ENCODE measurements at places on chromosomes 5 and 9. TPM values are rescaled to one million over a fixed set of nuclear protein-coding genes. Genes with fewer than 3 reads are reported as not detected.

DNA sequence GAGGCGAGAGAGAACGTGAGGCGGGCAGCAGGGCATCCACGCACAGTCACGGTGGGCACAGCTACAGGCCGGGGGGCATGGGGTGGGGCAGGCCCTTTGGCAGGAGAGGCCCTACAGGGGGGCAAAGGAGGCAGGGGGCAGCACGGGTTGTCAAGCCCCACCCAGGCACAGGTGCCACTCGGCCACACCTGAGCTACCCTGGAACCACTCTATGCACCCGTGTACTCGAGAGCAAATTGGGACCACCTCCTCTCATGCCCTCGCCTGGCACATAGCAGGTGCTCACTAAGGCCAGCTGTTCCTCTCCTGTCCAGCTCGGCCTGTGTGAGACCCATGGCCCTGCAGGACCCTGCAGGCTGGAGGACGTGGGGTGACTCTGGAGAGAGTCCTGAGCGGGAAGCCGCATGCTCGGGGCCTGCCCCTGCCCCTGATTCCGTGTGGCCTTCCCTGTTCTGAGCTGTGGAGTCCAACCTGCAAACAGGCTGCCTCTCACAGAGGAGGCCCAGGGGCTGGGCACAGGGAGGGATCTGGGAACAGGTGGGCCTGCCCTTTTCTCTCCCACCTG is 31.4 kb upstream of the SARDH start:
- no peak for DNase-seq
- H3K36me3 ChIP-seq: no peaks in the 10 kb centered on the region
- H3K4me1 ChIP-seq: no peaks in the 10 kb centered on the region
- no peak overlapping the region for H3K27ac ChIP-seq

DNA sequence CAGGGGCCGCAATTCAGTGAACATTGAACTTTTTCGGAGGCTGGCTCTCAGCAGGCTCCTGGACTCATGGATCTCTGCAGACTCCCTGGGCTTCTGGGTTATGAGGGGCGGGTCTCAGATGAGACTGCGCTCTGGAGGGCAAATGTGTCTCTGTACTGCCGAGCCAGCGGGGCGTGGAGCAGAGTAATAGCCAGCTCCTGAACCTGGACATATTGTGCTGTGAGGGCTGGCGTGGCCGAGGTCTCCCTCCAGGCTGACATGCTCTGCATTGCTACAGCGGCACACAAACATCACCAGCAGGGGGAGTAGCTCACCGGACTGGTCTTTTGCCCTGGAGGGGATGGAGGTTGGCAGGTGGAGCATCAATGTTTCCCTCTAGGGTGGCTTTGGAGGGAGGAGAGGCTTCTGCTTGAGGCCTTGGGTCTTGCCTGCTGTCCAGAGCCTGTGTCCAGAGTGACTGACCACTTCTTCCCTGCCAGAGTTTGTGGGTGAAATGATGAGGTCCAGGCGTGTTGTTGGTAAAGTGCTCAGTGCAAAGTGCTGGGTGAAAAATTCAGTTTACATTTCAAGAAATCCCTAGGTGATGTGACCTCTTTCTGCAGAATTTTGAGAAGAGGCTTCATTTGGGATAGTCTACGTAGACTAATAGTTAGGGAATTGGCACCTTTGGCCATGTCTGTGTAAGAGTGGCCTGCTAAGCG is 10.9 kb upstream of the GADD45G start:
- peaks cover 25% of the 10 kb centered on the region for H3K27me3 ChIP-seq
- H3K36me3 ChIP-seq: no peaks in the 10 kb centered on the region
- no peaks in the 10 kb centered on the region for H3K4me1 ChIP-seq
- DNase-seq: peak; percentile 91
- H3K4me3 ChIP-seq: no peak overlapping the region

DNA sequence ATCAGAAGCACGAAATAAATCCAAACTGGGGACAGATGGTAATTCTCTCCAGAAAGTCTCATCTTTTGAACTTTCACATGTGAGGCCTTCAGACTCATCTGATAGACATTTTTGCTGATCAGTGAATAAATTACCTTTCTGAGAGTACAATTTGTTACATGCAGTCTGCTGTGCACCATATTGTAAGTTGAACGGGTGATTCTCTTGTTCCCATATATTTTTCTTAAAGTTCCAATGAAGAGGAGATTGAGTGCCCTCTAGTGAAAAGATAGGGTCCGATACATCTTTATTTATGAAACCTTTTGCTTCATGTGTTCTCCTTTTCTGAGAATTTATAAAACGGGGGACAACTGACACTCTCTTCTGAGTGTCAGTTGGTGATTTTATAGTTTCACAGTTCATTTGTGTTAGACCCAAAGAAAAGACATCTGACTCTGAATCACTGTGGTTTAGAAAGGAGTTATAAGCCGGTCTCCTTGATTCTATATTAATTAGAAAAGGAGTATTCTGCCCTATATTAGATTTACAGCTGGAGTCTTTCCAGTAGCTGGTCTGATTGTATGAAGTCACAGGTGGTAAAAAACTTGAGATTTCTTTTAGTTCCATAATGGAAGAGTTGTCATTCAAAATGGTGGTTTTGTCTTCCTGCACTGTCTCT is 30.4 kb downstream of the GNG10 start:
- H3K4me1 ChIP-seq: peaks cover 5% of the 10 kb centered on the region
- no peak overlapping the region for H3K4me3 ChIP-seq

DNA sequence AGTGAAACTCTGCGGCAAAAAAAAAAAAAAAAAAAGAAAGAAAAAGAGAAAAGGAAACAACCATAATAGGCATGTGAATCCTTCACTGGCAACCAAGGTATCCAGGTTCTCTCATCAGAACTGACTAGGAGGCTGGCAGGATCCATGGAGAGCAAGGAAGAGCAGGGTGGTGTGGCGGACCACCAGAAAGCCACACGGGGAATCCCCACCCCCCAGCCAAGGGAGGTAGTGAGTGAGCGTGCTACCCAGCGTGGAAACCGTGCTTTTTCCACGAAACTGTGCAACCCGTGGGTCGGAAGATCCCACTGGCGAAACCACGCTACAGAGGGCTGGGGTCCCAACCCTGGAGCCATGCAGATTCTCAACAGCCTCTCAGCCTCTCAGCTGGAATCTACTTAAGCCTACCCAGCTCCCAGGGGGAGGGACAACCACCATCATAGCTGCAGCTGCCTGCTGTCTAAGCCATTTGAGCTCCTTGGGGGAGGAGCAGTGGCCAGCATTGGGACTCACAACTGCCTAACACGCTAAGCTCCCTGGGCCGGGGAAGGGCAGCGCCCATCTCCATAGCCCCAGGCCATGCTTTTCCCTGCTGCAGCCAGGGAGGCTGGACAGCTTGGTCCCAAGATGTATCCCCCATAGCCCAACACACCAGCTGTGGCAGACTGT is 91.6 kb downstream of the PRELID2 start:
- H3K36me3 ChIP-seq: no peaks in the 10 kb centered on the region
- no peaks in the 10 kb centered on the region for H3K27me3 ChIP-seq
- DNase-seq: peak; percentile 73

DNA sequence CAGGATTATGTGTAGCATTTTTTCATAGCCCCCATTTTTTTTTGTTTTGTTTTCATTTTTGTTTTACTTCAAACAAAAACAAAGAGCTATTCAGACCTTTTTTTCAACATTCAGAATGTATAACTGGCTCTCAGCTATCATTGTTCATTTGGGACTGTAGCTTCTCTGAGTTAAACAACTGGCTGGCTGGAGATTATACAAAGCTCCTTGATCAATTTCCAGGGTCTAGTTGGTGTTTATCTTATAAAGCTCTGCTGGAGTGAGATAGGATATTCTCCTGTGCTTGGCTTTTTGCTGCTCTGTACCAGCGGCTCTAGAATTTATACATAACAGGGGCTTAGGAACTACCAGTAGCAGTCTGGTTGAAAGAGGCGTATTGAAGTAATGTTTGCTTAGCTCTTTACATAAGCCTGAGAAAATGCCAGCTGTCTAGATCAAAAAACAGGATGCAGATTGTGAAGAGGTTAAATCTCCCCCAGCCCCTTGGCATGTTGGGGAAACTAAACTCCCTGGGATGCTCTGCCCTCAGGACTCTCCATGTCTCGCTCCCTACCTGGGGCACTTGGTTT is 15.2 kb downstream of the GARNL3 start:
- H3K4me3 ChIP-seq: no peak overlapping the region
- H3K27ac ChIP-seq: no peak overlapping the region
- H3K4me1 ChIP-seq: peaks cover 2% of the 10 kb centered on the region
- no peaks in the 10 kb centered on the region for H3K36me3 ChIP-seq

- no peak for DNase-seq
- no peak overlapping the region for H3K27ac ChIP-seq
- H3K27me3 ChIP-seq: no peaks in the 10 kb centered on the region
- H3K4me1 ChIP-seq: no peaks in the 10 kb centered on the region
These were observed 245.9 kb downstream of the SAXO1 start for GRCh38 chr9:18786911-18787650.

- H3K4me3 ChIP-seq: no peak overlapping the region
These were observed 3.1 kb upstream of the DIRAS2 start for GRCh38 chr9:90645721-90646120.

DNA sequence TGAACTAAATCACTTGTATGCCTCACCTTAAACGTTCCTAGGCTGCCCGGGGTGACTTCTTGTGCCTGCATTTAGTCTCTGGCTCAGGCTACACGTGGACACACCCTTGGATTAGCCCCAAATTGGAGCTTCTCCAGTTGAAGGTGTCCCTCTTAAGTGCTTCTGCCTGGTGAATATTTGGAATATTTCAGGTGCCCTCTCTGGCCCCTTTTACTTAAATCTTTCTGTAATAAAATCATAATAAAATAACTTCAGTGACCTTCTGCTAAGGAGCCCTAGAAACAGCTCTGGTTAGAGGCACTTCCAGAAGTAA is 74.3 kb upstream of the KLF9 start:
- H3K4me1 ChIP-seq: peaks cover 21% of the 10 kb centered on the region
- DNase-seq: no peak
- no peak overlapping the region for H3K27ac ChIP-seq
- H3K36me3 ChIP-seq: no peaks in the 10 kb centered on the region

GRCh38 chr5:136242136-136242535 is 49.2 kb upstream of the SMIM32 start:
- H3K36me3 ChIP-seq: no peaks in the 10 kb centered on the region
- H3K27ac ChIP-seq: no peak overlapping the region
- DNase-seq: no peak

DNA sequence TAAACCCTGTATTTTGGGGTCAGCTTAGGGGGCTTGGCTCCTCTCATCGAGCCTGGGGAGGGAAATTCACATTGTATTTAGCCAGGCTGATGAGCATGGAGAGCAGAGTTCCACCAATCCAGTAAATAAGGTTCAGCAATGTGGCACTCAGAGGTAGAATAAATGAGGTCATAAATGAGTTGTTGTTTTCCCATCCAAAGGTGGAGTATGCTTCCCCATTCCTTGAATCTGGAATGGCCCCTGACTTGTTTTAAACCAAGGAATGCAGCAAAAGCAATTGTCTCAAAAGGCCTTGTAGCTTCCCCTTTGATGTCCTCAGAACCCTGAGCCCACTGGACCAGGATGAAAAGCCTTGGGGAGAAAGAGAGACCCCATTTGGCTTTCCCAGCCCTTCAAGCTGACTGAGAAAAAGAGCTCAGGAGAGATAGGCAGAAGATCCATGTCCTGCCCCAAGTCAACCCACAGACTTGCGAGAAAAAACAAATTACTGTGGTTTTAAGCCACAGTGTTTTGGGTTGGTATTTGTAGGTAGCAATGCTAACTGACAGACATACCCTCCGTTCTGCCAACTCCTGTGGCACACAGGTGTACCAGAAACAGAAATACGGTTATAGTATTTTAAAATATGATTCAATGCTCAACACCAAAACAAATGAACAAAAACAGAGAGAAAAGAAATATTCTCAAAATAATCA is 566.0 kb upstream of the DMAC1 start:
- peaks cover 7% of the 10 kb centered on the region for H3K4me1 ChIP-seq
- no peaks in the 10 kb centered on the region for H3K27me3 ChIP-seq
- H3K36me3 ChIP-seq: no peaks in the 10 kb centered on the region
- H3K4me3 ChIP-seq: no peak overlapping the region
- no peak overlapping the region for H3K27ac ChIP-seq

- H3K27me3 ChIP-seq: peaks cover 4% of the 10 kb centered on the region
- no peaks in the 10 kb centered on the region for H3K36me3 ChIP-seq
- no peak overlapping the region for H3K4me3 ChIP-seq
- peaks cover 6% of the 10 kb centered on the region for H3K4me1 ChIP-seq
- H3K27ac ChIP-seq: no peak overlapping the region
- DNase-seq: no peak
These were observed 307.0 kb downstream of the EFNA5 start for GRCh38 chr5:107363768-107364167.

DNA sequence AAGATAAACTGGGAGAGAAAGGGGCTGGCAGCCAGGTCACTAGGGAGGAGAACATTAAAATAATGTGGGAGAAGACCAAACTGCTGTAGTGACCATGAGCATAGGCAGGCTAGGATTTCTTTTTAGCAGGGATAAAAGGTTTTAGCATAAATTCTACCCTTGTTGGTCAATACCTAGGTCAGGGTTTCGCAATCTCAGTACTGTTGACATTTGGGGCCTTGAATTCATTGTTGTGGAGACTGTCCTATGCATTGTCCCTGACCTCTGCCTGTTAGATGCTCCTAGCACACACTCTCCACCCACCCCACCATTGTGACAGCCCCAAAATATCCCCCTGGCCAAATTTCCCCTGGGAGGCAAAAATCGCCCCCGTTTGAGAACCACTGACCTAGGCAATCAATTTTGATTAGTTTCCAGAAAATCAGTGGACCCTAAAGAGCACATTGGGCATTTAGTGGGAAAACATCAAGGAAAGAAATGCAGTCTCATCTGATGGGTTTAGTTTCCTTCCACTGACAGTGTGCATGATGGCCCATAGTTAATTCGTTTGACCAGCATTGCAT is 181.4 kb downstream of the NTRK2 start:
- no peak overlapping the region for H3K4me3 ChIP-seq
- H3K27me3 ChIP-seq: no peaks in the 10 kb centered on the region
- no peak overlapping the region for H3K27ac ChIP-seq
- no peak for DNase-seq
- no peaks in the 10 kb centered on the region for H3K4me1 ChIP-seq

- no peaks in the 10 kb centered on the region for H3K4me1 ChIP-seq
- DNase-seq: no peak
- no peak overlapping the region for H3K27ac ChIP-seq
- H3K4me3 ChIP-seq: no peak overlapping the region
These were observed 43.3 kb upstream of the NEURL1B start for GRCh38 chr5:172597755-172598155.

GRCh38 chr5:177131352-177132135 is 2.0 kb upstream of the NSD1 start:
- peak overlapping the region; percentile 82 for H3K27ac ChIP-seq
- no peaks in the 10 kb centered on the region for H3K27me3 ChIP-seq
- H3K36me3 ChIP-seq: peaks cover 19% of the 10 kb centered on the region
- peak; percentile 61 for DNase-seq

DNA sequence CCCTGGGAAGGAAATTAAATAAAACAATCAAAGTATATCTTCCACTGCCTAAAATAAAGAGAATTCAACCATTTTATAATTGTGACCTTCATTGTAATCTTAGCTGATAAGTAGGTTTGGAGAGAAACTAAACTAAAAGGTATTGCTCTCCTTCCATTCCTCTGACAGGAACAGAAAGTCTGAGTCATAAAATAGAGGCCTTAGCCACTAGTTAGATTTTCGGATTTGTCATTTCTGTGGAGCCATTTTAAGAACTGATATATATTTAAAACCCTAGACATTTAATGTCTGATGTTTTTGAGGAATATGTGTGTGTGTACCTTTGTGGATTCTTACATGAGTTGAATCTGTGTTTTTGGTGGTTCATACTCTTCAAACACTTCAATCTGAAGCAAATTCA is 11.8 kb upstream of the TMC1 start:
- peak overlapping the region; percentile 83 for H3K27ac ChIP-seq
- H3K4me1 ChIP-seq: peaks cover 19% of the 10 kb centered on the region
- peak overlapping the region; percentile 64 for H3K4me3 ChIP-seq

CDKN2A gene
- total RNA-seq: 3.7 TPM

ELAVL2 gene
- total RNA-seq: not detected

KIAA1191 gene
- 55.5 TPM for total RNA-seq

FLT4 gene
- 2.0 TPM for total RNA-seq

APC gene
- 20.4 TPM for total RNA-seq

SPINK13 gene
- total RNA-seq: not detected

NKD2 gene
- 3.3 TPM for total RNA-seq
